Left ventricle myocardium inferior (tissue), 1 donor: ENCODE measurements at places on chromosomes 5 and 9. TPM values are rescaled to one million over a fixed set of nuclear protein-coding genes. Genes with fewer than 3 reads are reported as not detected.

GRXCR2 gene
- 1.1 TPM for total RNA-seq

ANKRD33B gene
- 15.2 TPM for total RNA-seq

SMIM3 gene
- 15.7 TPM for total RNA-seq

PKD2L2 gene
- 0.16 TPM for total RNA-seq

TMEM171 gene
- total RNA-seq, result not detected

MSH3 gene
- total RNA-seq, result 11.0 TPM

DNA sequence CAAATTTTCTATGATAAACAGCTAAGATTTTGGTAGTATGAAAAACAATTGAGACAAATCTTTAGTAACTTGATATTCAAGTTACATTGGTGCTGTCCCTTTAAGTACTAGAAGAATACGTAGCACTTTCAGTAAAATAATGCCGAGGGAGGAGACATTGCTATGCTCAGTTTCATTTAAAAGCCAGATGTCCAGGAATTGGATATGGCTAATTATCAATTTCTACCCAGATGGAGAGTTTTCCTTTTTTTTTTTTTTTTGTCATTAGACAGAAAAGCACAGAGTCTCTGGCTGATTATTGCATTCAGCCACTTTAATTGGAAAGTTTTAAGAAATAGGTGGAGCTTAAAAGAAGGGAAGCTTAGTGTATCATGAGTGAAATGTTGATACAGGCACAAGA, 40.4 kb upstream of the APC start:
- no peak for DNase-seq
- H3K27ac ChIP-seq, result no peak overlapping the region
- H3K27me3 ChIP-seq, result no peaks in the 10 kb centered on the region
- peak overlapping the region; percentile 20 for H3K4me3 ChIP-seq
- no peaks in the 10 kb centered on the region for H3K4me1 ChIP-seq

DNA sequence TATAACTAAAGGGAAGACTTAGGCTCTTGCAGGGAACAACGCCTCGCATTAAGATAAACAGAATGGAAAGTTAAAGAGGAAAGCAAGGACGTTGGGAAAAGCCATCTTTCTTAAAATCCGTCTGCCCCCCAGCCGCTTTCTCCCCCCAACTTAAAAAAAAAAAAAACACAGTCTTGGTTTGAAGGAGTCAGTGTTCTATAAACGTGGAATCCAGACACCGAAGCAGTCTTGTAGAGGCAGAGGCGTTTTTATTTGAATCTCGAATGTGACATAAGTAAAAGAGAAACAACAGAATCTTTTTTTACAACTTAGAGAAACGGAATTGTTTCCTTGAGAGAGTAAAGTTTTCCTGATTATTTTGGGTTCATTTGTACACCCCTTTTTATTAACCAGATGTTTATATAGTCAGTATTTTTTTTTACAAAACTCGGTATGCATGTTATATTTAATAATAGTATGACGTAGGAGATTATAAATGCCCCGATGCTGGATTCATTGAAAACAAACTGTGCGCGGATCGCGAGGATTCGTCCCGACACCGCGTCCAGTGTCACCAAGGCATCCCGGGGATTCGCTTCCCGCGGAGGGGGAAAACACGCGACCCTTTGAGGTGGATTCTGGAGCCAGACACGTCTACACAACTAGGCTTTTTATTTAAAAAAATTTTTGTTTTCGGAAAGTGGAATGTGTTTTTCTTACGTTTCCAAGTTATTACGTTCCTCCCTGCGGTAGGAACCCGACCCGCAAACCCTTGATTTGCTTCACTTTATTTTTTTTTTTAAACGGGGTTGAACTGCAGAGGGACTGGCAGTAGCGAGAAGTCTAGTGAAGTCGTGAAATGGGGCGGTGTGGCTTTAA, 6.7 kb downstream of the PTCH1 start:
- no peaks in the 10 kb centered on the region for H3K27me3 ChIP-seq
- peak overlapping the region; percentile 96 for H3K4me3 ChIP-seq
- H3K36me3 ChIP-seq, result no peaks in the 10 kb centered on the region
- DNase-seq, result no peak

DNA sequence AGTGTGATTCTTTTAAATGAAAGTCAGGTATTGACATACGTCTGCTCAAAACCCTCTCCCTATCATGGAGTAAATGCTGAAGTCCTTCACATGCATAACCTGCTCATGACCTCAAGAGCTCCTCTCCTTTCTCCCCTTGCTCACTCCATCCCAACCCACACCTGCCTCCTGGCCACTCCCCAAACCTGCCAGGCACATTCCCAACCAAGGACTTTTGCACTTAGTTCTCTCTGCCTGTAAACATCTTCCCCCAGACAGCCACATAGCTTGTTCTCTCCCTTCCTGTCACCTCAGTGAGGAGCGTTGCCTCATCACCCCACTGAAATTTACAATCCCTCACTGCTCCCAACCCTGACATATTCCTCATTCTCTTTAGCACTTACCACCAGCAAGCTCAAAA, 8.7 kb downstream of the SETD9 start:
- H3K4me1 ChIP-seq, result peaks cover 15% of the 10 kb centered on the region
- no peaks in the 10 kb centered on the region for H3K27me3 ChIP-seq
- no peak for DNase-seq
- peaks cover 24% of the 10 kb centered on the region for H3K36me3 ChIP-seq

GRCh38 chr5:107303171-107303968, 367.4 kb downstream of the EFNA5 start:
- DNase-seq, result no peak
- no peak overlapping the region for H3K4me3 ChIP-seq
- H3K27me3 ChIP-seq, result no peaks in the 10 kb centered on the region
- H3K27ac ChIP-seq, result no peak overlapping the region
- no peaks in the 10 kb centered on the region for H3K36me3 ChIP-seq
- no peaks in the 10 kb centered on the region for H3K4me1 ChIP-seq

DNA sequence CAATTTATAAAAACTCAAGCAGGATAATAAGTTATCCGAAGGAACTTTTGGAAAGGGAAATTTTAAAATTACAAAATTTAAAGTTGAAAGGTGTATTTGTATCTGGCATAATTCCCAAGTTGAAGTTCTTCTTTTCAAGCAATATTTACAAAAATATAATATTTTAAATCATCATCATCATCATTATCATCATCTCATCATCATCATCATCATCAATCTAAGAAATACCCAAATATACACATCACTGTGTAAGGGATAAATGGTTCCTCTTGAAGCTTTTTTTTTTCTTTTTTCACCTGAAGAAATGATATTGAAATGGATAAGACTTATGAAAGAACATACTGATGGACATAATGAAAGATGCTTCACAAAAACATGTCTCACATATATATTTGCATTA, 254.9 kb upstream of the ARRDC3 start:
- no peak overlapping the region for H3K4me3 ChIP-seq
- DNase-seq, result no peak
- H3K27ac ChIP-seq, result no peak overlapping the region
- no peaks in the 10 kb centered on the region for H3K27me3 ChIP-seq
- H3K36me3 ChIP-seq, result no peaks in the 10 kb centered on the region
- H3K4me1 ChIP-seq, result peaks cover 2% of the 10 kb centered on the region

DNA sequence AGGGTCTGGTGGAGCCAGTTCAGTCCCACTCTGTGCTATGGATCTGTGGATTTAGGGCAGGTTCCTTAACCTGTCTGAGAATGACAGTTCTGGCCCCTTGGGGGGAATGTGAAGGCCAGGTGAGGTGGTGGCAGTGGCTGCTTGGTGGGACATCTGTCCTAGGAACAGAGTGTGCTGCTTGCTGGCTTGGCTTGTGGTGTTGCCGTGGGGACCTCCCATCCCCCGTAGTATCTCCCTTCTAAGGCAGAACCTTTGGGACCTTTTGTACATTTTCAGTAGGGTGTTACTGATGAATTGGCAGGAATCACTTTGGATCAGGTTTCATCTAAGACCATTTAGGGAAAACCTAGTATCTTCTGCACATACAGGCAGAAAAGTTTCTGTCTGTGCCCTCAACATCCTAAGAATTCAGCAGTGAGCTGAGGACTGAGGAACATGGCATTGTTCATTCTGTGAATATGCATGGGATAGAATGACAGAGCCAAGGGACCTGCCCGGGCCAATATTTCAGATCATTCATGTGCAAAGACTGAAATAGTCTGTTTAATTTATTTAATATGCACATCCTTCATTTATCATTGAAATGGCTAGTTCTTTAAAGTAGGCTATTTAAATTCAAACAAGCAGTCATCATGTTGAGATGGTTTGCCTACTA, 64.6 kb downstream of the WNK2 start:
- DNase-seq, result no peak
- peaks cover 51% of the 10 kb centered on the region for H3K4me1 ChIP-seq
- H3K4me3 ChIP-seq, result no peak overlapping the region

DNA sequence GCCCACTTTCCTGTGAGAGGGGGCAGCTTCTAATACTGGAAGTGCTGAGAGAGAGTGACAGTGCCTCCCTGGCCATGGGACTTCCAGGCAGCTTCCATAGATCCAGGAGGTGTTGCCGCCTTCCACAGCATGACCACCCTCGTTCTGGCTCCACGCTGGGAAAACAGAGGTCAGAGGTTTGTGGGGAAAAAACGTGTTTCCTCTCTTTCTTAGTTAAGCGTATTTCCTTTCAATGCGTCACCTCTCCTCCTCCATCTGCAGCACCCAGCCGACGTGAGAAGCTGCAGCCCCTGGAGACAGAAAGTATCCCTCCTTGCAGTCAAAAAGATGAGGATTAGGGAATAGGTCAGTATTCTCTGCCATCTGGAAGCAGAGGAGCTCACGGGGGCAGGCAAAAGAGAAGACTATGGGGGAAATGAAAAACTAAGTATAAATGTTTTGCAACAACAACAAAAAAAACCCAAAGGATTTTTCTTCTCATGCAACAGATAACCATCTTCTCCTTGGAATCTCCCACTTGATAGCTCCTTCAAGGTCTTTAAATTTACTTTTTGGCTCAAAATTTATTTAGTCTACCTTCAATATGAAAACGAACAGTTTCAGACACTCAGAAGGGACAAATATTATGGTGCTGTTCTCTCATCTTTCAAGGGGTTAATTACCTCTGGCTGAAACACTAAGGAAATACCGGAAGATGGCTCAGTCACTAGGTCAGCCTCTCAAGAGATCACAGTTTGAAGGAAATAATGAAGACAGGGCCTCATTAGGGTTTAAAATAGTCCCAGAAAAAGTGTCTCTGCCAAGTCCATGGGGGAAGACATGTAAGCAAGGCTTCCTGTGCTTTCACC, 38.0 kb downstream of the MTMR12 start:
- H3K4me3 ChIP-seq, result no peak overlapping the region
- H3K36me3 ChIP-seq, result peaks cover 48% of the 10 kb centered on the region
- no peaks in the 10 kb centered on the region for H3K27me3 ChIP-seq
- no peak for DNase-seq

DNA sequence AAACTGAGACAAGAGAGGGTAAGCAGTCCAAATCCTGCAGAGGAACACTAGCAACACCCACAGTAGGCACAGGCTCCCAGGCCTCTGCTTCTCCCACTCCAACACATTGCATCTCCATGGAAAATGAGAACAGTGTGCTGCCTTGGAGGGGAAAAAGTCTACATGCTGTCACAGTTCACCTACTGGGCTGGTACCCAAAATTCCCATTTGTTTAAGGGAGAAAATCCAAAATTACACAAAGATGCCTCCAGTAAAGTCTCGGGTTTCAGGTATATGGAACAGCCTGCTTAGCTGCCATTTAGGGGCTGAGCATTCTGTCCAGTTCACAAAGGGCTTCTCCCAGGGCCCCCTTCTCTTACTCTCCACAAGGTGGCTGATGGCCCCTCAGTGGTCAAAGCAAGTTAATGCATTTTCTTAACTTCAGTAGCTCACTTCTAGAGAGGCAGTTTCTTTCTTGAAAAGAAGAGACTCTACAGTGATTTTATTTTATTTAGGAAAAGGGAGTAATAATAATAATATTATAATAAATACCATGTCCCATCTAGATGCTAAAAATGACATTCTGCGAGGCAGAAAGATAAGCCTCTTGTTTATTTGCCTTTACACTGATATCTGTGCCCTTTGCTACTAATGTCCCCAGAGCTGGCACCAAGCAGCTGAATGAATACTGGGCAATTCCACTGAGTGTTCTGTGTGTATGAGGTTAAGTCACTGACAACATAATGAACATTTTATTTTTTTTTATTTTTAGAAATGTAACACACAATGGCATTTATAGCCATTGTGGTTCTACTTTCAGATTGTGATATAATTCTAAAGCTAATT, 89.4 kb downstream of the RGS7BP start:
- H3K27ac ChIP-seq, result peak overlapping the region; percentile 17
- peaks cover 17% of the 10 kb centered on the region for H3K4me1 ChIP-seq
- H3K27me3 ChIP-seq, result no peaks in the 10 kb centered on the region
- no peak for DNase-seq

- no peak overlapping the region for H3K27ac ChIP-seq
- no peak overlapping the region for H3K4me3 ChIP-seq
- no peaks in the 10 kb centered on the region for H3K4me1 ChIP-seq
- peaks cover 11% of the 10 kb centered on the region for H3K27me3 ChIP-seq
- no peak for DNase-seq
Measured at GRCh38 chr5:160548949-160549645, 127.4 kb downstream of the PTTG1 start.

DNA sequence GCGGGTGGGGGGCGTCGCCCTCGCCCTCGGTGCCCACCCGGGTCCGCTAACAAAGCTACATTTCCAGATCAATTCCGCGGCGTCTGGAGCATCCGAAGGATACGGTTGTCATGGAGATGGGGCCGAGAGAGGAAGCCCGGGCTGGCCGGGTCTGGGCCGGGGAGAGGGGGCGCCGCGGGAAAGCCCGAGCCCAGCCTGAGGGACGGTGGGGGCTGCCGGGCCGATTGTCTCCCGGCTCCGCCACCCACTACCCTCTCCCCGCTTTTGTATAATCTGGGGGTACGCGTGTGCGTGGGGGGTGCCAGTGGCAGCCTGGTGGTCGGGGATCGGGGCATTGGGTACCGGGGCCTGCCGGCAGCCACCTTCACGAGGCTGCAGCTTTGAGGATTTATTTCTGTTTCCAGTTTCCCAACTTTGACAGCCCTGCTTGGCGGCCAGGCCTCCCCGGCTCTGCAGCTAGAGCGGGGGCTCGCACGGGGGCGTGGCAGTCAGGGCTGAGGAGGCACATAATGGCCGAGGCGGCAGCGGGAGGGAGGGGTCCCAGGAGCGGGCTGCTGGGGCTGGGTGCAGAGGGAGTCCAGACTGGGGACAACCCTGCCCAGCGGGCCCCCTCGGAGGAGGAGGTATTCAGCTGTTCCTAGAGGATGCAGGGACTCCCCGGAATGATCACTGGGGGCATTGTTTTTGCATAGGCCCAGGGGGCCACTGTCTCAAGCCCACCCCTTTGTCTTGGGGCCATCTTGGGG, 626 bp downstream of the PSD2 start:
- peak overlapping the region; percentile 63 for H3K4me3 ChIP-seq
- no peaks in the 10 kb centered on the region for H3K36me3 ChIP-seq
- no peak overlapping the region for H3K27ac ChIP-seq
